ENCODE measurements at places on chromosomes 7 and 10. TPM values are rescaled to one million over a fixed set of nuclear protein-coding genes. Genes with fewer than 3 reads are reported as not detected.

H2AZ2 gene
- 179 TPM for polyA plus RNA-seq

DNA sequence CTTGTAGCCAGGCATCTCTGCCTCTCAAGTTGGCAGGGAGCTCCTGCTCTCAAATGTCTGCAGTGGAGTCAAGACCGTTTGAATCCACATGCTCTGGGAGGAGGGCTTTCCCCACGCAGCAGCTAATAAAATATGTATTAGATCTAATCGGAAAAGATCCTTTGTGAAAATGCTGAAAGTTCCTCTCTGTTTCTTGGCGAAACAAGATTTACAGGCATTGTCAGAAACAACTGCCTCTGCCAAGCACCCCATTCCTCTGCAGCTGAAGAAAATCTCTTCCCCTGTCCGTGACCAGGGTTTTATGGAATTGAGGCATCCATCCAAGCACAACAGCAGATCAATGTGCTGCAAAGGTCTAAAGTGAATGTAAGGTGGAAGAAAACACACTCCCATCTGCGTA, 165.8 kb downstream of the TCERG1L start:
- no peaks in the 10 kb centered on the region for H3K27me3 ChIP-seq
- no peaks in the 10 kb centered on the region for H3K4me1 ChIP-seq
- no peak overlapping the region for H3K4me3 ChIP-seq
- no peak overlapping the region for H3K27ac ChIP-seq

WEE2 gene
- polyA plus RNA-seq: not detected

EVX1 gene
- polyA plus RNA-seq: not detected

DNA sequence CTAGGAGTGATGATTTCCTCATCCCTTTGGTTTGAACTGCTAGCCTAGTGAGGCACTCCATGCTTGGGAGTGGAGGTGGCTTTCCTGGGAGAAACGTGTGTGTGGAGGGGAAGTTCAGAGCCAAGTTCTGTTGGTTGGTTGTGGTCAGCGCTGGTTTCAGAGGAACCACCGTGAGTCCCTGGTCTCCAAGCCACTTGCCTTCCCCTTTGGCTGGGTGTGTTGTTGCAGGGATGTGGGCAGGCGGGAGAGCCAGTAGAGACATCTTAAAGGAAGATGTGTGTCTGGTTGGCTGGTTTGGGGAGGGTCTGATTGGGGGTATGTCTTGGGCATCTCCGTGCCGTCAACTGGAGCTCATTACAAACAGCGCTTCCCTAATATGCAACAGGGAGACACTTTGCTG, 130.8 kb upstream of the TCF7L2 start:
- H3K27me3 ChIP-seq: no peaks in the 10 kb centered on the region
- H3K36me3 ChIP-seq: no peaks in the 10 kb centered on the region
- no peaks in the 10 kb centered on the region for H3K4me1 ChIP-seq
- H3K4me3 ChIP-seq: no peak overlapping the region
